ENCODE measurements at places on chromosomes 12 and 14.

GRCh38 chr12:3124917-3125316 lies 47.7 kb downstream of the TSPAN9 start:
- no peak for DNase-seq

GRCh38 chr12:84038242-84038641 lies 874.4 kb downstream of the SLC6A15 start:
- DNase-seq: no peak

DNA sequence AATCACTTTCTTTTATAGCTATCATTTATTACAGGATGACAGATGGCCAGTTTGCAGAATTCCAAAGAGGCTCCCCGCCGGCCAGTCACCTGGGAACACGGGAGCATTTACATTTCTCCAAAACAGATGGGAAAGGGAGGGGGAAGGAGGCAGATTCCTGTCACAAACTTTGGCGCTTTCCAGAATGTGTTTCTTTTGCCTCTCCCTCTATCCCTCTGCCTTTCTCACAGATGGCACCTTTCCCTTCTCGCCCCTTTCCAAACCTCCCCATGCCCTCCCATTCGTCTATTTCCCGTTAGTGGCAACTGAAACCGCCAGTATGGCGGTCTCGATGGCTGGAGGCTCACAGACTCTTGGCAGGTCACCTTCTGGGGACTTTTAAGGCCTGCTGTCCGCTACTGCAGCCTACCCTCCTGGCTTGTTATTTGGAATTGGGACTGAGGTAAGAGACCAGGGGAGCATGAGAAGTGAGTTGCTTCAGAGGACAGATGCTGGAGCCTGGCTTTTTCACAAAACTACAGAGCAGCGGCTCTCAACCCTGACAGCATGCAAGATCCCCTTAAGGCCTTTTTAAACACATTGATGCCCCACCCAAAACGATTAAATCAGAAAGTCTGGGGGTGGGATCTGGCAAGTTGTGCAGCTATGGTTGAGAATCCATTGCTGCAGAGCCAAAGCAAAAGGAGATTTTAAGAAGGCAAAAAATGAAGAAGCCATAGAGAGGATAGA lies 161.5 kb upstream of the VASH1 start:
- DNase-seq: no peak

- no peak for DNase-seq
These were observed 91.9 kb downstream of the ARMH4 start for GRCh38 chr14:58060077-58060476.

DNA sequence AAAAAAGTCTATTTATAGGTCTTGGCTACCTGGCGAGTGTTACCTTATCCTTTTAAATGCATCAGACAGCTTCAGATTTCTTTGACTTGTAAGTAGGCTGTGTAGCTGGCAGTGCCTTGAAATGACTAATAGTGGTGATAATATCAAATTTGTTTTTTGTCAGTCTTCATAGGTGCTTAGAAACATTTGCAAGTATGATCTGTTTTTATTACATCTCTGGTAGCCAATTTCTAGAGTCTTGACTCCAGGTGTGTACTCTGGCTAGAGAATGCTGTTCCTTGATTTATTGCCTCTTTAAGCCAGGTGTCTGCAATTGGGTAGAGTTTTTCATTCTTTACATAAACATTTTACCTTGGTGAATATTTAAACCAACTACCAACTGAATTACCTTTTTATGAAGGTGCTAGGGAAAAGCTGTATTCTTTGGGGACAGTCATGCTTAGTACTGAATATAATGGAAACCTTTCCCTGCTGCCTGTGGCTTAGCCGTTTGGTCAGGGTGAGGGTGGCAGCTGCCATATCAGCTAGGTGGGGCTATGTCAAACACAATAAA lies 32.6 kb downstream of the MLXIP start:
- DNase-seq: no peak

- peak; percentile 40 for DNase-seq
These were observed 176.2 kb downstream of the FBXL14 start for GRCh38 chr12:1418144-1418543.

- no peak for DNase-seq
These were observed 70.4 kb upstream of the SFSWAP start for GRCh38 chr12:131640525-131640924.

- no peak for DNase-seq
These were observed 157.1 kb downstream of the PLCZ1 start for GRCh38 chr12:18580706-18581105.

- DNase-seq: no peak
These were observed 76.3 kb upstream of the RTL1 start for GRCh38 chr14:100979780-100980179.

DNA sequence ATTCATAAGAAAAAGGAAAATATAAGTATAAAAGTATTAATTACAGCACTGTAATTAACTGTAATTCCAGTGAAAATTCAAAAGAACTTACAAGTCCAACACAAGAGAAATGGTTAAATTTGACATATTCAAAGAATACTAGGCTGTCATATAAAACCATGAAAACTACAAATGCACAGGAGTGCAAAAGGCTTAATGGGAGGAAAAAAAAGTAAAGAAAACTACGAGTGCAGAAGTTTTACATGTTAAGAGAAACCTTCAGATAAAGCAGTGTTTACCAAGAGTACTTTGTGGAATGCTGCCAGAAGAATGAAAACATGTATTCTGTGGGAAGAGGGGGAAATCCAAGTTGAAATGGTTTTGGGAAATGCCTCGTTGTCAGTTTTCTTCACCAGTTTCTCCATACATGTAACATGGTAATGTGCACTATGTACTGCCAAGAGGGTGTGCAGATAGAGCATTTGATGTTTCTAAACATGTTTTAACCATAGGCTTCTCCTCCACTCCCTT lies 9.1 kb downstream of the HEATR5A start:
- DNase-seq: no peak

DNA sequence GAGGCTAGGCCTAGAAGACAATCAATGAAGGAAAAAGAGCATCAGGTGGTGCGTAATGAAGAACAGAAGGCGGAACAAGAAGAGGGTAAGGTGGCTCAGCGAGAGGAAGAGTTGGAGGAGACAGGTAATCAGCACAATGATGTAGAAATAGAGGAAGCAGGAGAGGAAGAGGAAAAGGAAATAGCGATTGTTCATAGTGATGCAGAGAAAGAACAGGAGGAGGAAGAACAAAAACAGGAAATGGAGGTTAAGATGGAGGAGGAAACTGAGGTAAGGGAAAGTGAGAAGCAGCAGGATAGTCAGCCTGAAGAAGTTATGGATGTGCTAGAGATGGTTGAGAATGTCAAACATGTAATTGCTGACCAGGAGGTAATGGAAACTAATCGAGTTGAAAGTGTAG lies 5.5 kb downstream of the PNN start:
- DNase-seq: no peak

- DNase-seq: peak; percentile 25
These were observed 84.3 kb downstream of the ETNK1 start for GRCh38 chr12:22709292-22709691.

- no peak for DNase-seq
These were observed 18.2 kb upstream of the SUSD6 start for GRCh38 chr14:69593018-69593677.

DNA sequence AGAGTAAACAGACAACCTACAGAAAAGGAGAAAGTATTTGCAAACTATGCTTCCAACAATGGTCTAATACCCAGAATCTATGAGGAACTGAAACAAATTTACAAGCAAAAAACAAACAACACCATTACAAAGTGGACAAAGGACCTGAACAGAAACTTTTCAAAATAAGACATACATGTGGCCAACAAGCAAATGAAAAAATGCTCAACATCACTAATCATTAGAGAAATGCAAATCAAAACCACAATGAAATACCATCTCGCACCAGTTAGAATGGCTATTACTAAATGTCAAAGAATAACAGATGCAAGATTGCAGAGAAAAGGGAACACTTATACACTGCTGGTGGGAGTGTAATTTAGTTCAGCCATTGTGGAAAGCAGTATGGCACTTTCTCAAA lies 125.8 kb downstream of the C12orf42 start:
- no peak for DNase-seq

DNA sequence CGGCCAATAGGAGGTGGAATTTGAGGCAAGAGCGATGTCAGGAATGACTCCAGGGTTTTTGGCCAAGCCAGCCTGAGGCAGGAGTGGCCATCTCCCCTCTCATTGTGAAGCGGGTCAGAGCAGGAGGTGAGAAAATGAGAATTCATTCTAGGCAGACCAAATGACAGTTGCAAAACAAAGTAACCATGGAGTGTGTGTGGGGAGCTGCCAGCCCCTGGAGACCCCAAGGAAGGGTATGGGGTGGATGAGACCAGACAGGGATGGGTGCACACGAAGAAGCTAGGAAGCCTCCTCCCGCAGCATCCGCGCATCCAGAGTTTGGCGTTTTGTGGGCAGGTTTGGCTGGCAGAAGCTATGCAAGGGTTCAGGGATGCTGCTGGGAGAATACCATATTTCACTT lies 38.8 kb downstream of the FZD10 start:
- DNase-seq: no peak

DNA sequence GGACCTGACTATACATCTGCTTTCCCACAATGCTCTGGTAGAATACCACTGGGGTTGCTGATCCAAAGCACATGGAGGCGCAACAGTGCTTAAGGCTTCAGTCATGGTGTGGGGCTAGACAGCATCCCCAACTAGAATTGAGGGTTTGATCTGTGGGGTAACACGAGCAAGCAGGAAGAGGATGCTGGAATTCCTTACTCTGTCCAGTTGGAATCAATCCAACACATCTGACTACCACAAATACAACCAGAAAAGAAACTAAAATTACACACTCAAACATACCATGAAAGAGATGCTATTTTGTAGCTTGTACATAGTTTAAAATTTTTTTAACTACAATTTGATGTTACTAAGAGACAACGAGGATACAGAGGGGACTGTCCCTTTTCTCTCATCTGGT lies 40.4 kb upstream of the GTF2A1 start:
- no peak for DNase-seq

DNA sequence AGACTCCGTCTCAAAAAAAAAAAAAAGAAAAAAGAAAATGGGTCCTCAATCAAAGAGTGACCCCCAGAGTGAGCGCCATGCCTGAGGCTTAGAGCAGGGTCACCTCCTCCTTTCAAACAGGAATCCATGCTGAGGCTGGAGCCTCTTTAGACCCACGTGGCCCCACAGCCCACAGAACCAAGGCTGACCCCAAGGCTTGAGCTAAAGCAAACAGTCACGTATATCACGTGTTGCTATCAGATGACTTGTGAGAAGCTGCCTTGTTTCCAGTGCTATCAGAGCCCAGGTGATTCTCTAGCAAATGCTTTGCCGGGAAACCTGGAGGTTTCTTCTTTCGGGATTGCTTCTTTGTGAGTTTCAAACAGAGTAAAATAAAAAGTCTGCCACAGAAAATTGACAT lies 31.7 kb upstream of the DYNC1H1 start:
- DNase-seq: no peak

DNA sequence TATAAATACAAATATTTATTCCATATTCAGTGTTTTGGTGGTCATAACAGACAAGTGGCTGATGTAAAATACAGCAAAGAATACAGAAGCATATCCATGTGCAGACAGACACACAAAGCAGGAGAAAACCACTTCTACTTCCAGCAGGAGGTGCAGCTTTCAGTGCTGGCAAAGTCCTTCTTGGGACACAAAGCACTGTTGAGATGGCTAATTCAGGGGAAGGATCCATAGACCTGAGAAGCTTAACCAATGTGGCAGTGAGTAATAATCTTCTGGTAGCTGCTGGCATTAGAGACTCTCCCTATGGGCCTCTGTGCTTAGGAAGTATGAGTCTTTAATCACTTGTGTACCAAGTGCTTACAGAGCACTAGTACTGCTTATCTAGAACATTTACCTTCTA lies 26.8 kb downstream of the AMN1 start:
- DNase-seq: peak; percentile 26

- DNase-seq: no peak
These were observed 762 bp downstream of the RABGGTA start for GRCh38 chr14:24270537-24271133.

- DNase-seq: no peak
These were observed 2.6 kb downstream of the MLXIP start for GRCh38 chr12:122081083-122081696.

- DNase-seq: no peak
These were observed 16.9 kb downstream of the METTL25 start for GRCh38 chr12:82375201-82375600.

DNA sequence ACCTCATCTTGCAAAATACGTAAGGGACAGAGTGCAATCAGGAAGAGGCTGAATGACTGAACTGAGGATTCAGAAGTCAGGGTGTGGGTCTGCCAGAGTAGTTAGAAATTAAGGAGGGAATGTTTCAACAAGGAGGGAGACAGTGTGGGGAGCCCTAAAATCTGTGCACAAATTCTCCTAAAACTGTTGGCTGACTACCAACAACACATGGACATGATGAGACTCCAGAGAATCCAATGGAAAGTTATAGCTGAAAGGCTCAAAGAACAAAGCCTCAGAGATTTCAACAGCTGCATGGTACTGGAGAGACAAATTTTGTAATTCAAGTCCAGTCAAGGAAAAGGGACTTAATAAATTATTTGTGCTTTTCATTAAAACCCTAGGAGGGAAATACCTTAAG lies 36.1 kb upstream of the NEDD1 start:
- DNase-seq: no peak

- DNase-seq: no peak
These were observed 26.7 kb upstream of the ETNK1 start for GRCh38 chr12:22598141-22598762.

DNA sequence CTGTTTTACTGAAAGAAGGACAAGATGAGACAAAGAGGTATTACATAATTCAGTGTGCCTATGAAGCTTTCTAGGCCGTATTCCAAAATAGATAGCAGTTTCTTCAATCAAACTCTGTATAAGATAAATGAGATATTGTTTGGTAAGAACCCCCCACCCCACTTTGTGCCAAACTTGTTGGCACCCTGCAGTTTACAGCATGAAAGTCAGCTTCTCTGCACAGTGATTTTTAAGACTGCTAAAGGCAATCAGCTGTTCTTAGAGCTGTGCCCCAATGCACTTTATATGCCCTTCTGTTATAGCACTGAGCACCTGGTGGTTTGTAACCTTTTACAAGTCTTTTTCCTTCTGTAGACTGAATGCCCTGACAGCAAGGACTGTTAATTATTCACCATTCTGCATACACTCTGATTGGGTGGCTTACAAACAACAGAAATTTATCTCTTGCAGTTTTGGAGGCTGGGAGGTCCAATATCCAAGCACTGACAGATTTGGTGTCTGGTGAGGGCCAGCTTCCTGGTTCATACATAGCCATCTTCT lies 76.7 kb downstream of the ANO4 start:
- DNase-seq: no peak

Data from hematopoietic multipotent progenitor cell treated with erythropoietin and hydrocortisone succinate and interleukin-3 and kit ligand, for 8 days (in vitro differentiated cells).